ENCODE measurements at places on chromosomes 12 and 14.

DNA sequence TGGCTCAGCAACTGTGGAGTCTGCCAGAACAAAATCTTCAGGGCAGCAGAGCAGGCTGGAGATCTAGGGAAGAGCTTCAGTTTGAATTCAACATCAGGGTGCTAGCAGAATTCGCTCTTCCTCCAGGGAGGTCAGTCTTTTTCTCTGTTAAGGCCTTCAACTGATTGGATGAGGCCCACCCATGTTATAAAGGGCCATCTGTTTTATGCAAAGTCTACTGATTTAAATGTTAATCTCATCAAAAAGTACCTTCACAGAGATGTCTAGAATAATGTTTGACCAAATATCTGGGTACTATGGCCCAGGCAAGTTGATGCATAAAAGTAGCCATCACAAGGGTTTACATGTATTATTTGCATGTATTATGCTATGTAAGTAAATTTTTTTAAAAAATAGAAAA, 378.4 kb downstream of the BTG1 start:
- DNase-seq = no peak

GRCh38 chr12:73321319-73321718, 1049.1 kb downstream of the TRHDE start:
- DNase-seq = no peak

- DNase-seq = no peak
These were observed 63.8 kb upstream of the ACTN1 start for GRCh38 chr14:69042787-69043444.

GRCh38 chr12:128554546-128555304, 269.0 kb downstream of the SLC15A4 start:
- no peak for DNase-seq

DNA sequence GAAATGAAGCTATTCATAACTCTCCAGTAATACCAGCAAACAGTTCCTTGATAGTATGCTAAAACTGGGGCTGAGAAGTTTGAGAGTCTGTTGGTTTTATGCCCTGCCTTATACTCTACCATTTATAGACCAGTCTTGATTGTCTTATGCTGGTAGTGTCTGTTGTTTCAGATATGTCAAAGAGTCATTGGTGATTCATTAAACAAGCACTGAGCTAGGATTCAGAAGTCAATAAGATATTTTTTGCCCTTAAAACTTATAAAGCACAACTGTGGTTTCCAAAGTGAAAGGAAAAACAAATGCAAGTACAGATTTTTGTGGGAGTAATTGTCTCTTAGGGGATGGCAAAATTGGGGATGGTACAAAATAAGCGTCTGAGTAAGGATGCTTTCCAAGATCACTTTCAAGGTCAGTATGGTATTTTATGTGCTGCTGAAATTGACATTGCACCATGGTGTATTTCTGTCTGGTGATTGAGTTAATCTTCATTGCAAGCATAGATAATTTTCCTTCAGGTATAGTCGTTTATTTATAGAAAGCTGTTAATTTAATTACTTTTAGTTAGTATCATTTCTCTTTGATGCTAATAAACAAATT, 289.5 kb upstream of the E2F7 start:
- DNase-seq = no peak

DNA sequence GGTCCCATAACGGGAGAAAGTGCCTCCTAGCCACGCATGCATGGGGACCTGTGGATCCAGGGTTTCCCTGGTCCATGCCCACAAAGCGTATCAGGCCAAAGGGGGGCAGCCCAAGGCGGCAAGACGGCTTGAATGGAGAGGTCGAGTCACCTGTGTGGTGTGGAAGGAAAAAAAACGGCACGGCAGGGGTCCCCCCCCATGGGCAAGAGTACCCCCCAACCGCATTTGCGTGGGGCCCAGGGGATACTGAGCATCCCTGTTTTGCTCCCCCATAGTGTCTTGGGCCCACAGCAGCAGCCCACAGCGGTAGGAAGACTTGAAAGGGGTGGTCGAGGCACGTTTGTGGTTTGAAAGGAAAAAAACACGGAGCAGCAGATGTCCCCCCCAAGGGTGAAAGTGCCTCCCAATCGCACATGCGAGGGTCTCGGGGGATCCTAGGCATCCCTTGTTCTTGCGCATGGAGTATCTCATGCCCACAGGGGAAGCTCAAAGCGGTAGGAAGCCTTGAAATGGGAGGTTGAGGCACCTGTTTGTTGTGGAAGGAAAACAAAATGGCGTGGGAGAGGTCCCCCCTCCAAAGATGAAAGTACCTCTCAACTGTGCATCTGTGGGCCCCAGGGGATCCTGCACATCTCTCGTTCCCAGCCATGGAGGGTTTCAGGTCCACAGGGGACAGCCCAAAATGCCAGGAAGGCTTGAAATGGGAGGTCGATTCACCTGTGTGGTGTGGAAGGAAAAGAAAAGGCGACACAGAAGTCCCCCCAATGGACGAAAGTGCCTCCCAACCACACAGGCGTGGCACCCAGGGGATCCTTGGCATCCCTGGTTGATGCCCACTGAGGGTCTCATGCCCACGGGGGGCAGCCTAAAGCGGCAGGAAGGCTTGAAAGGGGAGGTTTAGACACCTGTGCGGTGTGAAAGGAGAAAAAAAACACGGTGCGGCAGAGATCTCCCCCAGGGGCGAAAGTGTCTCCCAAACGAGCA, 577.5 kb downstream of the ALG10 start:
- no peak for DNase-seq

GRCh38 chr14:105439710-105440553, 20.3 kb downstream of the MTA1 start:
- no peak for DNase-seq

DNA sequence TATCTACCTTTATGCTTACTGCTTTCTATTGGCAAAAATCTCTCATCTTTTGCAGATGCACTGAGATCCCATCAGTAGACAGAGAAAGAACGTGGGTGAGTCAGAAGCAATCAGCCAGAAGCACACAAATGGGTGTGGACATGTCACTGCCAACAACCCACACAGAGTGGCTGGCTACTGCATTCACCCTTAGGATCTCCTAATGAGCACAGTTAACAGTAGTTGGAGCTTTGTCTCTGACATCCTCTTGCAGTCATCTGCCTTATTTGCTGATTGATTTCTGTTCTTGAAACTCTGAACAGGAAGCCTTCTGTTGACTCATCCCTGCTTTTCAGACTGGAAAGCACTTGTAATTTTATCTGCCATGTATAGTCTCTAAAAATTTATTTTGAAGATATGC, 117.2 kb downstream of the RGS6 start:
- DNase-seq = no peak

DNA sequence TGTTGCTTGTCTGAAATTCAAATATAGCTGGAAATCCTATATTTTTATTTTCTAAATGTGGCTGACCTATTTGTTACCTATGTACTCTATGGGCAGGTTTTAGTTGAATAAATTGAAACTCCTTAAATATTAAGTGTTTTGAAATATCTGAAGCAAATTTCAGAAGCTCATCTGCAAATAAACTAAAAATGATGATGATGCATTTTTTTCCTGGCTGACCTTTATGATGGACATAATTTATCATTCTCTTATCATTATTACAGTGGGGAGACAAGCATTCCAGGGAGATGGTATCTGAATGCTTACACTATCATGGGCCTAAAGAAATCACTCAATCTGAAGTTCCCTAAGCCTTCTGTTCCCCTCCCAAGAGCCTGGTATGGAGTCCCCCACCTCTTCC, 1225.2 kb downstream of the AACS start:
- no peak for DNase-seq

DNA sequence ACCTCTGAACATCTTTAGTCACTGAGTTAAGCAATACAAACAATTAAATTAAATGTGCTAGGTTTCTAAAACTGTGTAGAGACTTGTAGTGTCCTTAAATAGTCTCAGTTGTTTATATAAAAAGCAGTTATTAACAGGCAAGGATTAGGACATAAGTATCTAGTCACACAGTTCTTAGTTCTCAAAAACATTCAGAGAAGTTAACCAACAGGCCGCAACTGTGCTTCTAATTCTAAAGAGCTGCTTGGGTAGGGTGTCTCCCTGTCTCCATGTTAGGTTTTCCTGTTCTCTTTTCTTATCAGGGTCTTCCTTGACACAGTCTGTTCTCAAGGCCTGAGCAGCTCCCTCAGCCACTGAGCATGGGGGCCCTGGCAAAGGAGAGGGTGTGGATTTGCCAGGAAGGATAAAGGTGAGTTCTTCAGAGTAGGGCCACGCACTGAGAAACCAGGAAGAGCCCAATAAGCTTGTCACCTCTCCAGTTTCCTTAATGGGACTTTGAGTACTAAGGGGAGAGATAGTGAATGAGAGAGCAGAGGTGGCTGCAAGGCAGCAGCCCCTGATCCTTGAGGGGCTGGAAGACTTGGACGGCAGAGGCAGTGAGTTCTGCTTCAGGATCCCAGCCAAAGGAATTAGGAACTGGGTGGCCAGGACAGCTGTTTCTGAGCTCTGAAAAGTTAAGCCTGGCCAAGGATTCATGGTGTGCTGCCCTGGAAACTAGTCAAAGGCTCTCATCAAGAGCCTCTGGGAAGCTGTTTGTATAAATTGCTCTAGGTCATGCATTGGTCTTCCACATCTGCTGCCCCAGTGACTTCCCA, 177.3 kb downstream of the MYRFL start:
- DNase-seq = no peak

- DNase-seq = no peak
These were observed 64.4 kb downstream of the FBXL14 start for GRCh38 chr12:1529862-1530591.

DNA sequence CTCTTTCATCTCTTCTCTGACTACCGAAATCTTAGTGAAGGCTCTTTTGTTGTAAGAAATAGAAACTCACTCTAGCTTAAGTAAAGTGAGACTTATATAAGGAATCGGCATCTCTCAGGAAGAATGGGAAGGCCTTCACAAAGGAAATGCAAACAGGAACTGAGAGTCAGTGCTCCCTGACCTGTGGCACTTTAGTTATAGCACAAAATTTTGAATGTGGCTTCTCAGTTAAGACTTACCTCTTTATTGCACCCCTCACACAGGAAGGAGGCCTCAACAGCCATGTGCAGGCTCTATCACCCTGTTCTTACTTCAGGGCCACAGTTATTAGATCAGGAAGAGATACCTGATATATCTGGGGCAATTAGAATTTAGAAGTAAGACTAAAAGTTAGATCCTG, 224.7 kb upstream of the EGLN3 start:
- DNase-seq = no peak

GRCh38 chr12:80498059-80498728, 54.2 kb downstream of the PTPRQ start:
- DNase-seq = no peak

DNA sequence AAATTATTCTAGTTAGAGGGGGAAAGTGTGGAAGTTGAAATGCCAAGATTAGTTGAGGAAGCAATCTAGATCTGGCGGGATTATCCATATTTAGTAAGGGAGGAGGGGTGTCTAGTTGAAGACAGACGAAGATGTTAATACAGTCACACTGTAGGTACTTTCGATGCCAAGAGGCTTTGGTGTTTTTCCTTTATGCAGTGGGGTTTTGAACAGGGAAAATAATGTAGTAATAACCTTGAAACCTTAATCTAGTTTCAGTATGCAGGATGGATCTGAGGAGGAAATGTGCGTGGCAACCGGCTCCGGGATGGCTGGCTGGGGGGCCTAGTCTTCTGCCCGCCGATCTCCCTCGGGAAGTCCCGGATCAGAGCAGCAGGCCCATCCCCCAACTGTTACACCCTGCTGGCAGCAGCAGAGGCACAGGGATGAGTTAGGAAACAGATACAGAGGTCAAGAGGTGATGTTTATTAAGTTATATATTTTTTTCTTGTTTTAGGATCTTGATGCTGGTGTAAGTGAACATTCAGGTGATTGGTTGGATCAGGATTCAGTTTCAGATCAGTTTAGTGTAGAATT, 27.4 kb downstream of the MDM2 start:
- DNase-seq = no peak

GRCh38 chr12:46915082-46915481, 89.3 kb upstream of the SLC38A4 start:
- DNase-seq = no peak

DNA sequence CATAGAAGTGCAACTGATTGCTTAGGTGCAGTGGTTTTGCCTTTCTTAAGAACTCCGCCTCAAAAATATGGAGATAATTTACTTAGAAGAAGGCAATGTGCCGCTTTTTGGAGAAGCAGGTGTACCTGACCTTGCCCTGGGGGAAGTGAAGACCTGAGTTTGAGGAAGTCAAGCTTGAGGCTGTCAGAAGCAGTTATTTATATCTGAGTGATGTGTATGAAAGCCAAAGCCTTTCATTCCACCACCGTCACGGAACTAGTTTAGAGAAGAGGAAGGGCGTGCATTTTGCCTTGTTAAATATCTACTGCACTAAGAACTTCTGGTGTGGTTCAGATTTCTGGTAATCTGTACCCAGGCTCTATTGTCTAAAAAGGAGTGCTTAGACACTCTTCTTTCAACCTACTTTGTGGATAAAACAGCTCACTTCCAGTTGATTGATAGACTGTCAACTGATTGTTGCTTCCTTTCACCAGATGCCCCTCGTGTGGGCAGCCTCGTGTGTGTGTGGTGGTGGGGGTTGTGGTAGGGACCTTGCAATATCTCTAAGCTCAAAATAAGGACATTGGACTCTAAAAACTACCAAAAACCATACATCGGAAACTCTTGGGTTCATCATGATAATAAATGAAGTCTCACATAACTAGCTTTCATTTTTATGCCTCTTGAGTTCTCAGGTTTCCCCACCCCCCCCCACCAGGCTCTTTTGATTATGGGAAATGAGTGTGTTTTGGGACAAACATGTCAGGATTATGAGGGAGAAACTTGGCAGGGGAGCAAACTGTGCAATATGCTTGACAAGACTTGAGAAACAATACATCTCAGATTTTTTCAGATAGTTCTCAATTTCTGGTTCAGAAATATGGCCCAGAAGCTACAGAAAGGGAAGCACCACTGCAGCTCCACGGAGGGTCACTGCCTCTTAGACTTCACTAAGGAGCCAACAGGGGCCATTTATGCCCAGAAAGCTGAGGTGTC, 78.6 kb downstream of the ARF6 start:
- DNase-seq = no peak

DNA sequence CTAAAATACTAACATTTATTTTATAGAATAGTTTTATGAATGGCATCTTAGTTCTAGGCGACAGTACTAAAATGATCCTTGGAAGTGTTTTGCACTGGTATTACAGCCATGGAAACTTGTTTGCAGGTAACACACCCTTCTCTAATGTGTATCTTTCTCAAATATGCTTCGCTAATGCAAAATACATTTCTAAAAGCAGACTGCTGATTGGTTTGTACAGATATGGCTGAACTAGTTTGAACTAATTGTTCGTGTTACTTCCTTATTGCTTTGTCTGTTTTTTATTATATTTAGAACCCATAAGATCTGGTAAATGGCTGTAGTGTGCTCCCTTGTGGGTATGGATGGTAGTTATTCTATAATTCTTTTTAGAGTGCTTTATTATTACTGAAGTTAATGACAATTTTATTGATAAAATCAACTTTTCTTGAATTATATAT, 53.0 kb downstream of the ATF7IP start:
- DNase-seq = no peak

- DNase-seq = no peak
These were observed 7.4 kb upstream of the TESPA1 start for GRCh38 chr12:54991991-54992375.

DNA sequence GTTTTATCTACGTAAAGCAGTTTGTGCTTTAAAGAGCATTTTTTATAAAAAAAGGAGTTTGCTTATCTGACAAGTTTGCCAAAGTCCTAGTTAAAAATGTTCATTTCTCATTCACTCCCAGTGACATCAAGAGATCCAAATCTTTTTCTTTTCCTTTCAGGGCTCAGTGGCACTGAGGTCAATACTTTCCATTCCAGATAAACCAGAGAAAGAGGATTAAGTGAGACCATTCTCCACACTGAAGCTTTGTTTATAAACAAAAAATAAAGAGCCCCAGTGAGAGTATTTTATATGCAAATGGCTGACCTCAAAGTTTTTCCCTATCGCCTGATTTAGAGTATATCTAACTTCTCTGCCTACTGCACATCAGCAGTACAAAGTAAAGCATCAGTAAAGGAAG, 199.8 kb downstream of the ALG10B start:
- DNase-seq = no peak
